DMS53 (cell line): ENCODE measurements at places on chromosomes 2 and 18.

GRCh38 chr2:143705108-143705707 lies 576.0 kb downstream of the ARHGAP15 start:
- no peak for DNase-seq

DNA sequence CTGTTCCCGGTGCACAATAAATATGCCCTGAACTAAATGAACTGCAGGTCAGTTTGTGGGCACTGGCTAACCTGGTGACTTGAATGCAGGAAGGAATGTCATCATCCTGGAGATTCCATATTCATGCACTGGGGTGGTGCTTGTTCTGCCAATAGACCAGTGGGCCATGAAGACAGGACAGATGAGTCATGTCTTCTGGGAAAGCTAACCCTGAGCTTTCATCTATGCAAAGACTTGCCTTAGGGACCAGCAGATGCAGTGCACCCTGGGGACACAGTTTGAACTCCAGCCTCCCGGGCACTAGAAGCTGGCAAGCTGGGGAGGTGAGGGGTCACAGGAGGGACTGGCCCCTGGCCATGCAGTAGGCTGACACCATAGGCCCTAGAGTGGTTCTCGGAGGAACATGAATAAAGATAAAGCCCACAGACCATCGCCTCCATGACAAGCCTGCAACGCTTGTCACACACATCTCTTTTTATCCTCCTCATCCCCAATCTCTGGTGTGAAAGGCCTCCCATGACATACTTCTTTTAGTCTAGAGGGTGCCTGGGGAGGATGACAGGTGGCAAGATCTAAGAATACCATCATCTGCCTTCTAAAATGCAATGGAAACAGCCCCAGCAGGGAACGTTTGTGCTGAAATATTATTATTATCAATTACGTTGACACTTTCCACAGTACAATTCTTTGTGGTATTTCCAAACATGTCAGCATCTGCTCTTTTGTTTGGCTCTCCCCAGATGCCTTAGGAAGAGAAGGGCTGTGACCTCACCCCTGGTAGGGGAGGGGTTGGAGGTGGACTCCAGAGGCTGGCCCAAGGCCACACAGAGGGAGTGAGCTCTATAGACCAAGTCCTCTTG lies 267.4 kb upstream of the RAB6C start:
- DNase-seq: peak; percentile 24

- DNase-seq: no peak
Observed at GRCh38 chr2:168201584-168202116, 45.7 kb downstream of the STK39 start.

- DNase-seq: peak; percentile 82
Observed at GRCh38 chr2:205964111-205964761, 121.7 kb downstream of the INO80D start.

DNA sequence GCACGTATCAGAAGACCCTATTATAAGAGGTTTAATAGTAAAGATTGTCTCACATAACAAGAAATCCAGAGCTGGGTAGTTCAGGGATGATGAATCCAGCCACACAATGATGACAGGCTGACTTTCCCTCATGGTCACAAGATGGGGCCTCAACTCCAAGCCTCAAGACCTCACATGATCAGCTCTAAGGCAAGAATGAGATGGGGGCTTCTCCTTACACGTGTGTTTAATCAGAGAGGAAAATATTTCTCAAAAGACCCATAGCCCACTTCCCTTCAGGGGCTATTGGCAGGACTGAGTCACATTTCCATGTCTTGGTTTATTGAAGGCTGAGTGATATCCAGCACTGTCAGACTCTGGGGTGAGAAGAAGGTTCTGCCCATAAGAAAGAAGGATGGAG lies 100.2 kb upstream of the FOSL2 start:
- DNase-seq: no peak

GRCh38 chr18:53886058-53886457 lies 338.4 kb downstream of the MBD2 start:
- DNase-seq: peak; percentile 42

DNA sequence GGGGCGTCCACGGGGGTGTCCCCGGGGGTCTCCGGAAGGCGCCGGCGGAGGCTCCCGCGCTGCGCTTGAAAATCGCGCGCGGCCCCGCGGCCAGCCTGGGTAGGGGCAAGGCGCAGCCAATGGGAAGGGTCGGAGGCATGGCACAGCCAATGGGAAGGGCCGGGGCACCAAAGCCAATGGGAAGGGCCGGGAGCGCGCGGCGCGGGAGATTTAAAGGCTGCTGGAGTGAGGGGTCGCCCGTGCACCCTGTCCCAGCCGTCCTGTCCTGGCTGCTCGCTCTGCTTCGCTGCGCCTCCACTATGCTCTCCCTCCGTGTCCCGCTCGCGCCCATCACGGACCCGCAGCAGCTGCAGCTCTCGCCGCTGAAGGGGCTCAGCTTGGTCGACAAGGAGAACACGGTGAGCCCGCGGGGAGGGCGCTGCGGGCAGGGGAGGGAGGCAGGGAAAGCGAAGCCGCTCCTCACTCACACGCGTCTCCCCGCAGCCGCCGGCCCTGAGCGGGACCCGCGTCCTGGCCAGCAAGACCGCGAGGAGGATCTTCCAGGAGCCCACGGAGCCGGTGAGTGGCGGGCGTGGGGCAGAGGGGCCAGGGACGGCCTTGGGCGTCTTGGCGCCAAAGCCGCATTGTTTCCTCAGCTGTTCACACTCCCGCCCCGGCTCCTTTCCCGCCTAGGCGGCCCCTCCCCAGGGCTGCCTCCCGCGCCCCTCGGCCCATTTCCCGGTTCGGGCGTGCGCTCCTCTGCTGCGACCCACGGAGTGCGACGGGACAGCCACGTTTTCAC lies at the start of gene RRM2:
Gene RRM2 (plus strand): TSS at position 240 of the 781 bp plus-strand sequence. CDS start 60 bp downstream, at position 300.
- DNase-seq: peak; percentile 97

- DNase-seq: no peak
Observed at GRCh38 chr2:229873123-229873581, 48.7 kb downstream of the TRIP12 start.

DNA sequence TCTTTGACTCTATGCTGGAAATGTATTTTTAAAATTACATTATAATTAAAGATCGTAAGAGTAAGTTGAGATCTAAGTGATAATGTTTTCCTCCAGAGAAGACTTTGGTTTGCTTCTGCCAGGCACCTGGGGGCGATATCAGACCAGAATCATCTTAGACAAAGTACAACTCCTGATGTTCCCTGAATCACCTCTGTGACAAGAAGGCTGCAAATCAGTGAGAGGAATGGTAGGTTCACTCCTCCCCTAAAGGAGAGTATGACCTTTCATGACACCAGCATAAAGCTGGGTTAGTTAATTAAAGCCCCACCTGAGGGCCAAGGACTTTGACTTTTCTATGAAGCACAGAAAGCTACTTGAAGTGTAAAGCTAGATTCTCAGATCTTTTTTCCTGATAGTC lies 114.4 kb upstream of the DTNA start:
- peak; percentile 55 for DNase-seq

DNA sequence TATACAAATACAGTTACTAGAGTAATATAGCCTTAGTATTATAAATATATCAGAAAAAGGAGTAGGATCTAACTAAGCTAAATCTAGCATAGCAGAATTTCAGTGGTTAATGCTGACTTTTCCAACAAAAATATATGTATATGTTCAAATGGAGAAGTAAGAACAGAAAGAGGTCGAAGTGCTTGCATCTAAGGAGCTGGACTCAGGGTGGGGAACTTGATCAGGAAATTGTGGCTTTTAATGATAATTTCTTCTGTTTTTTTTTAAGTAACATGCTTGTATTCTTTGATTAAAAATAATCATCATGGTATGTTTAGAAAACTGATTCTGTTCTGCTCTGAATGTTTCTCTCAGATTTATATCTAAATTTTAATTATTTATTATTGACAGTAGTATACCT lies 327.1 kb downstream of the GALNT13 start:
- no peak for DNase-seq

DNA sequence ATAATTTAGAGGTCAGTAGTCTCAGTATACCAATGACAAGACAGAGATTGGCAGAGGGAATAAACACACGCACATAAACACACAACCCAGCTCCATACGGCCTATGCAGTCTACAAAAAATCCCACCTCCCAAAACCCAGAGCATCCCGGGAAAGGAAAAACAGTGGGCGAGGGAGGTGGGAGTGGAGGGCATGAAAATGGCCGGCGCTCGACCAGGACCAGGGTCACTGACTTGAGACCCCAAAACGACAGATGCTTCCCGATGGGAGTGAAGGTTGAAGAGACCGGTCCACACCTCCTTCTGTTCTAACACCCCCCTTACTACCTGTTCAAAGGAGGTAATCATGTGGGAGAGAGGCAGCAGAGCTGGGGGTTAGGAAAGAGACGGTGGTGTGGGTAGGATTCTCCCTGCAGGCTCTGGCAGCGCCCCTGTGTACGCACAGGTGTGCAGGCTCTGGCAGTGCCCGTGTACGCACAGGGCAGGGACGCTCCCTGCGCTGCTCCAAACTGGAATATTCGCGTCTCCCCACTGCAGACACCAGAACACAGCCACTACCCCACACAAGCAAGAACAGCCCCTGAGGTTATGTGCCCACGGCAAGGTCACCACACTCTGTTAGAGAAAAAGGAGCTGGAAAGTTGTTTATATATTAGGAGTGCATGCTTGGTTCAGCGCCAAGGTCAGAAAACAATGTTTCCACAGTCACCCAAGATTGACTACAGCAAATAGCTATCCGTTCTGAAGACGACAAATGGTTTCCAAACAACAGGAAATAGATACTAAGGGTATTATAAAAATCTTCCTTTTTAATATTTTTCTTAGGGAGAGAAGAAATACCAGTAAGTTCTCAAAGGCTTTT lies 67.9 kb downstream of the EIPR1 start:
- no peak for DNase-seq

- DNase-seq: no peak
Observed at GRCh38 chr2:64615844-64616536, 37.7 kb downstream of the SERTAD2 start.

DNA sequence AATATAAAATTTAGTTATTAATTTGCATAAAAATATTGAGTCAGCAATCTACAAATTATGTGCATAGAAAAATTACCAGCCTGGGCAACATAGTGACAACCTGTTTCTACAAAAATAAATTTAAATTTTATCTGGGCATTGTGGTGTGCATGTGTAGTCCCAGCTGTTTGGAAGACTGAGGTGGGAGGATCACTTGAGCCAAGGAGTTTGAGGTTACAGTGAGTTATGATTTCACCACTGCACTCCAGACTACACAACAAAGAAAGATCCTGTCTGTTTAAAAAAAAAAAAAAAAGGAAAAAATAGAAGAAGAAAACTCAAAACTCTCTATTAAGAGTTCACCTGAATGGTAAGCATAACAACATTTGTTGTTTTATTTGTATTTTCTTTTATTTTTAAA lies 1048.4 kb upstream of the CDH2 start:
- no peak for DNase-seq

GRCh38 chr2:230734247-230735175 lies 21.9 kb downstream of the CAB39 start:
- DNase-seq: no peak

GRCh38 chr18:35588122-35588521 lies 6.6 kb downstream of the GALNT1 start:
- DNase-seq: no peak

DNA sequence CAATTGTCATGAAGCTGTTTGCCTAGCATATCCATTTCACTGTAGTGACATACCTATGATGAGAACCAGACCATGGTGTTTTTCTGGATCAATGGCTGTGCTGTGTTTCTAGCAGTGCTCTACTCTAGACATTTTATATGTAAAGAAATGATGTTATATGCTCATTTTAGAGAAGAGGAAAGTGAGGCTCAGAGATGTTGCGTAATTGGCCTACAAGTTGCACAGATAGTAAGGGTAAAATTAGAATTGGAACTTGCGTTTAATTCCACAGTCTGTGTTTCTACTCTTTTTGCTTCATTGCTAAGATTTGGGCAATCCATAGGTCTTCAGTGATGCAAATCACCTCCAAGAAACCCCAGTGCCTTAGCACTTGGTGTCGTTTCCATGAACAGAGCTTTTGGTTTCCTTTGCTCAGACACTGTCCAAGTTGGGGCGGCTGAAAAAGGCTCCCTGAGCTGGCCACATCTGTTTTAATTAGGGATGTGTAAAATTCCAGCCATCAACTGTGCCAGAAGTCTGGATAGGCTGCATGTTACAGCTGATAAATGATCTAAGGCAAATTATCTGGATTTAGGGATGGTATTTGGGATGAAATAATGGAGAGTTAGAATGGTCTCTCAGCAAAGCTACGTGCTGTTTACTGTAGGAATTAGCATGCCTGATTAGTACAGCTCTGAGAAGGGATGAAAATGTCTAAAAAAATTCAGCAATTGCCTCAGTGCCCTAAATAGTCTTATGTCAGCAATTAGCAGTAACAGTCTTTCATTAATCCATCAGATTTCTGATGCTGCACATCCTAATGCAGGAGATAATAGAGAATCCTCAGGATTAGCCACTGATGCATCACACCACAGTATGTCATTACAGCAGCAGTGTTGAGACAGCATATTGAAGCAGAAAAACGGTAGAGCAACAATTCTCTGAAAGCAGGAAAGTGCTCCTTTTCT lies 65.3 kb downstream of the PTPRM start:
- DNase-seq: peak; percentile 26

DNA sequence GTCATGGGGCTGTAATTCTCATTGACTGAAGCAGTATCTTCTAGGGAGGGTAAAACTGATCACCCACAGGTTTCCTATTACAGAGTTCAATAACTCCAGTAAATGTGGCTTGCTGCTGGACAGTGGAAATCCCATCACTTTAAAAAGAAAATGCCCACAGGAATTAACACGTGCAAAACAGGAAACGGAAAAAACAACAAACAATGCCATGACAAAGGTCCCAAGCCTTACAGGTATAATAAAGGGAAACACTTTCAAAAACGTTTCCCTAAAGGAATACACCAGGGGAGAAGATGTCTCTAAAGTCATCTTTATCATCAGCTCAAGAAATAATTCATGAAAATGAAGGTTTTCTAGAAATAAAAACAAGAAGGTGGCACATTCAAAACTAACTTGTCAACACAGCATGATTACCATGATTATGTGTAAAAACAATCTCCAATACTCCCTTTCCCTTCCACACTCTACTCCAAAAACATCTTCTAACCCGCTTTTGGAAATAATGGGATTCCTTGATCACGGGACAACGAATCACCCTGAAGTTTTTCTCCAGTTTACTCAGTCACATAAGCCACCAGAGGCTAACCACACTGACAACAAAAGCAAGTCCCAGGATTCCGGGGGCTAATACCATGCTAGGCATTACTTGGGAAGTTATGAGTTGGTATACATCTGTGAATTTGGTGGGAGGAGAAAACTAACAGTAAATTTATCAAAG lies 167.9 kb downstream of the TCF4 start:
- no peak for DNase-seq
